ENCODE measurements at places on chromosomes 11 and 22.

- no peak for DNase-seq
Observed at GRCh38 chr22:33837826-33838225, 82.5 kb downstream of the LARGE1 start.

DNA sequence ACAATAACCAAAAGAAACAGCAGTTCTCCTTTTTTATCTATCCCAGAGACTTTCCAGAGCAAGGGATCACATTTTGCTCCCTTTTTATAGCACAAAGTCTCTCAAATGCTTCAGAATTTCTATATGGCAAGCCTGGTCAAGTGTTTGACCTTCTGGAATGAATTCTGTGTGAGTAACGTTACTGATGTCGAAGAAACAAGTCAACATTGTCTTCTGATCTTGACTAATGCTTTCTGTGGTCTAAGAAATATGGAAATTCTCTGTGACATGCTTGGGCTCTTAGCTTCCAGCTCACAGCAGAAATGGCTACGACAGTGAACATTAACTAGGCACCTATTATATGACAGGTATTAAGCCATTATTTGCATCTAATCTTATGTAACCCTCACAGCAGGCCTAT is 411.7 kb downstream of the CADM1 start:
- no peak for DNase-seq

DNA sequence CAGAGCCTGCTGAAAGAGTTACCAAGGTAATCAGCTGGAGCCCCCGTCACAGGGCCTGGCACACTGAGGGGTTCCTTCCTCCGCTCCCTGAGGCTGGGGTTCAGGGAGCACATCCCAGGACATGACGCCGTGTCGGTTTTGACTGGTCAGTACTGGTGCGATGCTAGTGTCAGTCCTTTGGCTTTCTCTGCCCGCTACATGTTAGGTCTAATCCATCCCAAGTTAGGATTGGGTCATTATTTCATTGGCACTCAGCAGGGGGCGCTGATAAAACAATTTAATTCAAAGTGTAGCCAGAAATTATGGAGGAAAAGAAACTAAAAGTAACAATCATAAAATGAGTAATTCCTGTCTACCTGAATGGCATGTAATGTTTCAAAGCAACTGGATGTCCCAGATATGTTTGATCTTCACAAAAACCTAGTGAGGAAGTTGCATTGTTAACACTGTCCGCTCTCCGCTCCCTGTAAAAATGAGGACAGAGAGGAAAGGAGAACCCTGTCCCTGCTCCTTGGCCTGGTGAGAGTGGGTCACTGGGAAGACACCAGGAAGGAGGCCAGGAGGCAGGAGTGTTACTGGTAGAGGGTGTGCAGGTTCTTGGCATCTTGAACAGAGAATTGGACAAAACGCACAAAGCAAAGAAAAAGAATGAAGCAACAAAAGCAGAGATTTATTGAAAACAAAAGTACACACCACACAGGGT is 27.1 kb downstream of the TSKU start:
- DNase-seq, result no peak

- no peak for DNase-seq
Observed at GRCh38 chr11:69836401-69836800, 17.2 kb upstream of the FGF3 start.

GRCh38 chr11:59705294-59705693 is 8.4 kb downstream of the OR10V1 start:
- no peak for DNase-seq

All from spinal cord (tissue), 10 donors.